Brain pericyte (primary cell): ENCODE measurements at places on chromosomes 2 and 18.

DNA sequence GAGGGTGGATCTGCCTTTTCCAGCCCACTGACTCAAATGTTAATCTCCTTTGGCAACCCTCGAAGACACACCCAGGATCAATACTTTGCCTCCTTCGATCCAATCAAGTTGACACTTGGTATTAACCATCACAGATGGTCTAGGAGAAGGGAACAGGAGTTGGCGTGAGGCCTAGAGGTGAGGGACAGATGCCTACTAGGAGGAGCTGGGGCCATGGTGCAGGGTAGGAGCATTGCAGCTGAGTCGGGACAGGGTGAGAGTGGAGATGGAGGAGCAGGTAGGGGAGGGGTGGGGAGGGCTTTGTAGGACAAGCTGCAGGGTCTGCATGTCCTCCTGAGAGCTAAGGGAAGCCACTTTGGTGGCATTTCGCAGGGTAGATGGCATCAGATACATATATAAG, 140.0 kb downstream of the VAPA start:
- no peak for DNase-seq

DNA sequence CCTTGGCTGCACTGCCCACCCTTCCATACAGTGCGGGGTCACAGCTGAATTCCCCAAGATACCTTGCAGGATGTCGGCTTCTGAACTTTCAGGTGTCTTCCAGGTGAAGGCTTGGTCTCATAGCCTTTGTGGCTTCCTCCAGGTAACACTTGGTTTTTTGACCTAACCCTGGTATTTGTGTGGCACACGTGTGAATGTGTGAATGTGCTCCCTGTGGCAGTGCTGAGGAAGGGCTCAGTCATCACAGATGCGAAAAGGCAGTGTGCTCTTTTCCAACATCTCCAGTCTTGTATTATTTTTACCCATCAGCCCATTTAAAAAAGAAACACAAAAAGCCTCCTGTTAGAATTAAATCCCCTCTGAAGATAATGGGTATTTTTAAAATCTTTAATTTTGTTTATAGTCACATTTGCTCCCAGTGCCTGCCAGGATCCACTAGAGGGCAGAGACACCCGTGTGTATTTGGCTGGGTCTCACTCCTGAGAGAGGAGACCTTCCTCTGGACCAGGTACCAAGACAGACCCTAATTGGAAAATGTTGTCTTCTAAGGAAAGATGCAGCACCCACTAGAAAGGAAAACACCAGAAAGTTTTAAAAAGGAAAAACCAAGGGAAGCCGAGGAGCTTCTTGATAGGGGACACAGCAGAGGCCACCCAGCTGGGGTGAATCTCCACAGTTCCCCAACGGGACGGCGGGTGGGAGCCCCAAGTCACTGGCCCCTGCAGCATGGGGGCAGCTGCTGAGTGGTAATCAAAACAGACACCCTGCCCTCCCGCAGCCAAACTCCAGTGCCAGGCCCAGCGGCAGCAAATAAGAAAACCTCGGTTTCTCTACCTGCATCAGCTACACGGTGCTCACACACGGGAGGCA, 27.7 kb downstream of the FAM110C start:
- DNase-seq = no peak

DNA sequence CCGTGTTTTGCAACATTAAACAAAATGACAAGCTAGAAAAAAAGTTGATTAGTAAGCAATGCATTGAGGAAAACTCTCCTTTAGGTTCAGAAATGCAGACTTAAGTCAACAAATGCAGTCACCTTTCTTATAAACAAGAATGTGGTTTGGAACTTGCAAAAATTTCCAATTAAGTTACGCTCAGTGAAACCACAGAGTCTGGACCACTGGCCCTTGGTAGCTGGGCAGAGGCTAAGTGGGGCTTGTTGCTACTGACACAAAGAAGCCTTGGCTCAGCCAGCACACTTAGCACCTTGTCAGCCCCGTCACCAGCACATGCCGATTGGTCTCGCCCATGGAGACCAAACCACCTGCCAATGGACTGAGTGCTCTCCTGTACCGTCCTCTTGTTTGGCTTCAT, 53.0 kb downstream of the SMIM21 start:
- DNase-seq = no peak

GRCh38 chr2:14778015-14778414, 145.5 kb downstream of the LRATD1 start:
- DNase-seq = no peak

- no peak for DNase-seq
These were observed 6.7 kb upstream of the PARD6G start for GRCh38 chr18:80253871-80254492.

GRCh38 chr2:187171318-187171717, 276.7 kb downstream of the CALCRL start:
- no peak for DNase-seq

GRCh38 chr2:7904319-7904718, 777.5 kb upstream of the ID2 start:
- DNase-seq = no peak

- no peak for DNase-seq
These were observed 319.8 kb downstream of the CTNNA2 start for GRCh38 chr2:79832511-79833234.

DNA sequence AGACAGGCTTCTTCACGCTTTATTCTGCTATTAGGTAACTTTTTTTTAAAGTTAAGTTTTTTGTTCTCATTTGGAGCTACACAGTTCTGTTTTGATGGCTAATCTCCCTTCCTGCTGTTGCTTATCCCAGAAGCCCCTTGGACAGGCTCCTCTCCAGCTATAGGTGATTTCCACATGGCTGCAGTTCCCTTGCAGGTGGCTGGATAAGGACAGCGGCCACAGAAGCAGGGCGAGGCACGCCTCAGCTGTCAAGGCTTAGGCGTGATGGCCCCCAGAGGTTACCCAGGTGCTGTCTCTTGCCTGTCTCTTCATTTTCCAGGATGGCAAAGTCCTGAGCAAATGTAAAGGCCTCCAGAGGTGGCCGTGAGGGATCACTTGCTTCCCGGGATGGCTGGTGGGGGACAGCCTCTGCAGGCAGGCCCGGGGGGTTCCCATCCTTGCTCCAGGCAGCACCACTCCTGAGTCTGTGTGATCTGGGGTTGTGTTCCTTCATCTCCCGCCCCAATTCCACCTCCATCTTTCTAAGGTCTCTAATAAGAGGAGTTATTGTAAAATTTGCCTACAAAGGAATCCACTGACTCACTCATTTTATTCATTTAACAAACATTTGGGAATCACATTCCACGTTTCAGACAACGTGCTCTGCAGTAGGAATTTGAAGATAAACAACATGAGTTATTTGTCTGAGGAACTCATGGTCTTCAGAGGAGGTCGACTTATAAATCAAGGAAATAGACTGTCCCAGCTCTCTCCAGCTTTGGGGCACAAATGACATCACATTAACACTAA, 53.4 kb downstream of the NAPG start:
- DNase-seq = no peak

DNA sequence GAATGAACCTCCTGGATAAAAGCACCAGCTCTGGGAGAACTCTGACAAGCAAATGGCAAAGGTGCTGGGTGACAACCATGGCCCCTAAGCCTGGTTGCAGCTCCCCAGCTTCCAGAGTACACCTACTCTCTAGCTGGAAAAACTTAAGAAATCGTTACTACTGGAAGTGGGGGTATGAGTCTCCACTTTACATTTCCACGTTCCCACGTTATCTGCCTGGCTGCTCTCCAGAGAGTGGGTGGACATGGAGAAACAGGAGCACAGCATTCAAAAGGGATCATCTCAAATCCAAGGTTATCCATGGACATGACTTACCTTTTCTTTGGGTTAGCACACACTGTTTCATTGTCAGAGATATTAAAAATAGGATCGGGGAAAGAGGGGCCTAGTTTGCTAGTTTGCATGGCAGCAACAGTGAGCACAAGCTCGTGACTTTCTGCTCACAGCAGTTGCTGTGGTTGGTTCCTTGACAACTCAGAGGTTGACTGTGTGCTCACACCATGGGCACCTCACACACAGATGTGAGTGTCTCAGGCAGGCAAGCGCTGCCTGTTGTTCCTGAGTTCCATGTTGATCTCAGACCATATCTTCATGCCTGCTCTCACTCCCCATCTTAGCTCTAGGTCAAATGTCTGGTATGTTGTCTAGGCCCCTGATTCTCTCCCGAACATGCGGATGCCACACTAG, 32.5 kb downstream of the PTPN18 start:
- no peak for DNase-seq

DNA sequence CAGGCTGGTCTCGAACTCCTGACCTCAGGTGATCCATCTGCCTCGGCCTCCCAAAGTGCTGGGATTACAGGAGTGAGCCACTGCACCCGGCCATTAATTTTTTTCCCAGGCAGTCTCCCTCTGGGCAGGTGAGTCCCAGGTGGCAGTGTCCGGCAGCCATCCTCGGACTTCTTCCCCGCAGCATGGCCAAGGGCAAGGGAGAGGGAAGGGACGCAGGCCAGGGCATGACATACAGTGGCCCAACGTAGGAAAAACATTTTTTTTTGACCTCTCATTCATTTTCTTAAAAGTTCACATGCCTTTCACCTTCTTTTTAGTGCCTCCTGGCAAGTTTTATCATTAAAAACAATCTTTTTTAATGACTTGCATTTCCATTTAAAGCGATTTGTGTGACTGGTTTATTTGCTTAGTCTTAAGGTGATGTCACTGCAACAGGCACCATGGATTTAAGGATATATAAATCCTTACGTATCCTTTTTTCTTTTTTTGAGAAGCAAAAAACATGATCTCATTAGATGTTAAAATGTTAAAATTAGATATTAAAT, 23.0 kb upstream of the ATOH8 start:
- no peak for DNase-seq

GRCh38 chr2:30216157-30216556, 15.2 kb upstream of the LBH start:
- no peak for DNase-seq

- DNase-seq = no peak
These were observed 147.2 kb downstream of the ETAA1 start for GRCh38 chr2:67544286-67544685.

- DNase-seq = no peak
These were observed 66.7 kb upstream of the CYP1B1 start for GRCh38 chr2:38142627-38143026.

DNA sequence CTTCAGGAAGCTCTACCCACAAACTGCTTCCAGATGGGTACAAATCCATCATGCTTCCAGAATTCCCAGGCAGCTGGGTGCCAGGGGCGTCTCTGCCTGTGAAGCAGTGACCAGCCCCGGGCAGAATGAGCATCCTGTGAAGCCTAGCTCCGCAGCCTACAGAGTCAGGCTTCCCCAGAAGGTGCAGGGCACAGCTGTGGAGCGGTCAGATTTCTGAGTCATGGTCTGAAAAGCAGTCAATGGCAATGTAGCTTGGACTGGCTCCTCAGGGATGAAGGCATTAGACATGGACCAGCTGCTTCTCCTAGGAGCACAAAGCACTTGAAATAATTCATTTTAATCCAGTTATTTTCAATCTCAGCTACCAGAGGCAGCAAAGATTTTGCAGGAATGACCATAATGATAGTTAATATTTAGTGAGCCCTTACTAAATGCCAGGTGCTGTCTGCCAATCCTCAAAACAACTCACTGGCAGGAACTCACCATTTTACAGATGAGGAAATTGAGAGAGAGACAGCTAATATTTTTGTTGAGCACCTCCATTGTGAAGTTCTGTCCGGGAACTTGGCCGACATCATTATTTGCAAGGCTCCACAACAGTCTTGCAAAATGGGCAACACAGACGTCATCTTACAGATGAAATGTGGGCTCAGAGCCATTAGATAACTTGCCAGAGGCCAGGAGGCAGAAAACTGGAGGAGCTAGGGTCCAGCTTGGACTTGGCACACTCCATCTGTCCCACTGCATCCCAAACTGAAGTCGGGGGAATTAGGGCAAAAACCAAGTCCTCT, 31.7 kb downstream of the ACMSD start:
- DNase-seq = no peak

DNA sequence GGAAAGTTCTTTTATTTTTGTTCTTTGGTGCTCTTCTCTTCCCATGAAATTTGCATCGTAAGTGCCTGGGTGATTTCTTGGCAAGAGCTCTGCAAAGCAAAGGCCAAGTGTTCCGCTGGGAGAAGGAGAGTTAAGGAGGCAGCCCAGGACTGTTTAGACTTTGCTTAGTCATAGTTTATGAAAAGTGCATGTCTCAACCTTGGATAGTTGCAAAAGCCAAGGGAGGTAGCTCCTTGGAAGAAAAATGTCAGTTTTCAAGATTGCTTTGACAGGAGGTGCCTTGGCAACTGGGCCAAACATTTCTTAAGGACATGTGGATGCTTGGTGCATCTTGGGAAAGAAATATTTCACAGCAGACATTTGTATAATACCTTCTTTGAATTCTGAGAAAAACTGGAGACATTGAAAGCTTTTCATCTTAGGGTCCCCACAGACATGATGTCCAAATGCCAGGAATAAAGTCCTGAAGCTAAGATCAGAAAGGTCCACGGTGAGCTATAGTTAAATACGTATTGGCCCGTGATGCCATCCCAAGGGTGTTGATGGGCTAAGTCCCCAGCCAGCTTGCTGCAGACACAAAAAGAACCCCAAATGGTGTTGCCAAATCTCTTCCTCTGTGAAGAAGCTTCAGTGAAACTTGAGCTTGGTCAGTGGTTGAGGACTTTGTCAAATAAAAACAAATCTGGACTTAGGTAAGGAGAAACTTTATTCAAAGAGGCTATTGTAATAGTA, 96.3 kb upstream of the THUMPD2 start:
- DNase-seq = peak; percentile 90

GRCh38 chr2:147689220-147689909, 155.5 kb upstream of the ACVR2A start:
- DNase-seq = no peak

DNA sequence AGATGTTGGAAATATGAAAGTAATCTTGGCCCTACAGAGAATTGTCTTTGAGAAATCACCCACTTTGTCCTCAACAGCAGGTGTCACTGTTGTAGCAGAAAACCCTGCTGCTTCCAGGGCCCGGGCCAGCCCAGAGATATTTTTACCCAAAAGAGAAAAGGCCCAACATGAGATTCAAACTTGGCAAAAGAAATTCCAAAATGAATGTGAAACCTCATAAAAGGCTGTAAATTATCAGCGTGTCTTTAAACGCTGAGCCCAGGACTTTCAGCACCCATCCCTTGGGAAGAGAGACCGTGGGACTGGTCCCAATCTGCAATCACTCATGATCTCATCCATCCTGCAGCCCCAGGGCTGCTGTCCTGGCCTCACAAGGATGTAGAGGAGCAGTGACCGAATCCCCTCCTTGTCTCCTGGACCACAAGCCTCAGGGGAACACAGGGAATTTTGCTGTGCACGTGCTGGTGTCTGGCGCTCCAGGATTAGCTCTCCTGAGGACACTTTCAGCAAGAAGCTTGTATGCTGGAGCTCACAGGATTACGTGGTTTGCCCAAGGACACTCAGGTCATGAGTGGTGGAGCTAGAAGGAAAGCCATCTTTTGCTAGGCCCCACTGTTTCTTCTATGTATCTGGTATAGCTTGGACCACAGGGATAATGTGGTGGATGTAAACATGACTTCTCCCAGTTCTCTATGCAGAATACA, 202.1 kb downstream of the RNF144A start:
- no peak for DNase-seq

- DNase-seq = no peak
These were observed 246.3 kb upstream of the RASGRP3 start for GRCh38 chr2:33230195-33230594.

GRCh38 chr18:65380986-65381385, 369.8 kb upstream of the CDH7 start:
- no peak for DNase-seq

- DNase-seq = no peak
These were observed 601.1 kb upstream of the SETBP1 start for GRCh38 chr18:44079606-44080005.

- DNase-seq = no peak
These were observed 194.1 kb upstream of the GLI2 start for GRCh38 chr2:120541553-120541932.
